ENCODE measurements at places on chromosomes 1 and 21.

DNA sequence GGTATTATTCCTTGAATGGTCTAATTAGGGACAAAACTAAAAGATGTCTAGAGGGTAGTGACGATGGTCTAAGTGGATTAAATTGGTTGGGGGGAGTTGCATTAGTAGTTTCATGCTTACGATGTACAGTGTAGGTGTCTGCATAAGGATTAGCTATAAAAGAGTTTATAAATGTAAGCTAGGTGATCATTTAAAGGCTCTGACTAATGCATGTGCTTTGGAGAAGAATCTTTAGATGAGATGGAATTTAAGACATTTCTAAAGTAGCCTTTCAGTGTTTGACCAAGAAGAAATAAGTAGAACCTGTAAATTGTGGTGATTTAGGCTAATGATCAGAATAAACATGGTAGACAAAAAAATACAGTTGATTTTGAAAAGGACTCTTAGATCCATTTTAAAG lies 7.4 kb downstream of the SYT14 start:
- DNase-seq = no peak

- DNase-seq = no peak
These were observed 28.3 kb downstream of the SCP2 start for GRCh38 chr1:52955129-52955970.

- no peak for DNase-seq
These were observed 1.9 kb downstream of the ZBTB7B start for GRCh38 chr1:155004352-155005075.

- no peak for DNase-seq
These were observed 9.2 kb downstream of the PTBP2 start for GRCh38 chr1:96730574-96731298.

DNA sequence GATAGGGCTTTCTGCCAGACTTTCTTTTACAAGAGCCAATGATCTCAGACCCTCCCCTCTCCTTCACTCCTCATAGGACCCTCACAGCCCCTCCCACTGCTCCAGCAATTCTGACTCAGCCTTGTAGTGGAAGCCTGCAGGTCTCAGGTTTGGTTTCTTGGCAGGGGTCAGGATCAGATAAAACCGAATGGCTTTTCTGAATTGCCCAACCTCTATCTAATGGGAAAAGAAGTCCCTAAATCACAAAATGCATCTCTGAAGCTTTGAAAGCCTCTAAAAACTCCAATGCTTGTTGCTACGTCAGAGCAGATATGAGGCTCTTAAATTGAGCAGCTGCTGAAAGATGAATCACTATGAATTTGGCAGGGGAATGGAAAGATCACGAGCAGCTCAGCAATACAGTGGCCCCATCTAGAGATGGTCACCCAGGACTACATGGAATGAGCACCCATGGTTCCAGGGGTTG lies 74.5 kb downstream of the NID1 start:
- no peak for DNase-seq

Measured in bone marrow (tissue), 2 donors.